Hippocampal formation (tissue), 2 donors: ENCODE measurements at places on chromosomes 1 and 21.

GRCh38 chr1:48082271-48082962 lies 85.2 kb upstream of the TRABD2B start:
- DNase-seq = no peak

GRCh38 chr21:19608101-19608621 lies 1204.6 kb upstream of the TMPRSS15 start:
- DNase-seq = no peak

DNA sequence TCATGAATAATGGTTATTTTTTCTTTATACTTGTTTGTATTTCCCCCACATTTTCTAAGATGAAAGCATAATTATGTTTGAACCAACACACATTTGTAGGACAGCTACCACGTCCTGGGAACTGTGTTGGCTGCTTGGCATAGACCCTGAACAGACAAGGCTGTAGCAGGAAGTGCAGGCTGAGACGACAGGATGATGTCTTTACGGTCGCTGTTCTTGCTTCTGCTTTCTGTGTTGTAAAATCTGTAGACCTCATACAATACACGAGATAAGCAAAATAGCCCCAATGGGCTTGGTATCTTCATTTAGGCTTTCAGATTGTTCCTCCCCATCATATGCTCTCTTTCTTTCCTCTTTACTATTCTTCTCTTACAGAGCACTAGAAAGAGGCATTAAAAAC lies 23.3 kb upstream of the OTUD3 start:
- DNase-seq = no peak

DNA sequence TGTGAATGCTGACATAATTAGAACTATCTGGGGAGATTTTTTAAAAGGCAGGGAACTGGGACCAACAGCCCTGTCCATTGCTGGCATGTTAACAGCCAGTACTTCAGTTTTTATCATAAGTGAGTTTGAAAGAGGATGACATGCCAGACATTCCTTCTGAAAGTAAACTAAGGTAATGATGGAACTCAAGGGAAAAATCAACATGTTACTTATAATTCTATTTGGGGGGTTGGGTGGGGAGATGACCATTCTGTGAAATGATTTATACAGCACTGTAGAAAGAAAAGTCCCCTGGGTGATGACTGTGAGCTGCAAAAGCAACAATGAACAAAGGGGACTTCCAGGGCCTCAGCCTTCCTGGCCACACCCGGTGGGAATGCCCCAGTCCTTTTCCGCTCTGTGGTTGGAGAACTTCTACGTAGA lies 5.4 kb upstream of the LAMC2 start:
- DNase-seq = no peak

DNA sequence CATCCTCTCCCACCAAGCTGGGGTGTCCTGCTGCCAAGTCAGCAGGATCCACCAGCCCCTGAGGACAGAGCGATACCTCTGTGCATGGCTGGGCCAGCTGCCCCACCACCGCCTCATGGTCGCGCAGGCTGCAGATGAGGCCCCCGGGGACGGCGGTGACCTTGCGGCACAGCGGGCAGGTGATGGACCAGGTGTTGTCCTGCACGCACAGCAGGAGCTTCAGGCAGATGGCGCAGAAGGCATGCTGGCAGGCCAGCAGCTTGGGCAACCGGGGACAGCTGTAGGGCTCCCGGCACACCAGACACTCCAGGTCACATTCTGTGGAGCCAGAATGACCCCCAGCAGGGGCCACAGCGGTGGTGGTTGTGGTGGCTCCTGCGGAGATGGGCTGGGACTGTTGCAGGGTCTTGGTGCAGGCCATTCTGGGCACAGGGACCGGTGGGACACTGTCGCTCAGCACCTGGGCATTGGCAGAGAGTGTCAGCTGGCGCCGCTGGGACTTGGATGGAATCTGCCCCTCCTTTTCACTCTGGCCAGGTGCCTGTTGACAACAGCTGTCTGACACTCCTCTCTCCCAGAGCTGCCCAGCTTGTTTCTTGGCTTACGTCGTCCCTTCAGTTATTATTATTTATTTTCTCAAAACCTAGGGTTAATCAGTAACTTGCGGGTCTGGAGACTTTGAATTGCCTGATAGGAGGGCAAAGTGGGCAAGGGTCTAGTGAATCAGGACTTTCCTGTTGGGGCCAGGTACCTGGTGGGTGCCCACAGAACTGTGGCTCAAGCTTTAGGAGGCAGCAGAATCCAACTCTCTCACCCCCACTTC lies at the start of gene RNF186:
RNF186 (minus strand) TSS at position 603 of the 823 bp plus-strand sequence; CDS start at position 421, 182 bp downstream.
- no peak for DNase-seq

DNA sequence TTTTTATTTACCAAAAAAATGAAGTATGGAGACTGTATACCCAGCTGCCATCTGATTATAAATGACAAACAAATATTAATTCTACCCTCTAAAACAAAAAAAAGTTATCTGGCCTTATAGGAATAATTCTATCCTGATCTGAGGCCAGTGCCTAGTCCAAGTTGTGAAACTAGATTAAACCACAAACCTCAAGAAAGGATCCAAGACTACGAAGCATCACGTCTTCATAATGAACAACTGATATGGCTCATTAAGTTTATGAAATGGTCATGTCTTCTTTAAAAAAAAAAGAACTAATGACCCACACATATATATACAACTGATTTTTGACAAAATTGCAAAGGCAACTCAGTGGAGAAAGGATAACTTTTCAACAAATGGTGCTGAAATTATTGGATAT lies 32.4 kb upstream of the CTTNBP2NL start:
- no peak for DNase-seq

- DNase-seq = no peak
Measured at GRCh38 chr1:182643699-182644098, 39.5 kb upstream of the RGS16 start.

- DNase-seq = peak; percentile 25
Measured at GRCh38 chr1:46724991-46725735, 6.2 kb upstream of the EFCAB14 start.

GRCh38 chr1:222910699-222911098 lies 95.9 kb downstream of the DISP1 start:
- DNase-seq = no peak
